ENCODE measurements at places on chromosomes 13 and 19.

GRCh38 chr19:42185277-42185676, 32.2 kb downstream of the DEDD2 start:
- DNase-seq: peak; percentile 31

- no peak for DNase-seq
These were observed 1420.8 kb upstream of the SLC10A2 start for GRCh38 chr13:104487006-104487405.

DNA sequence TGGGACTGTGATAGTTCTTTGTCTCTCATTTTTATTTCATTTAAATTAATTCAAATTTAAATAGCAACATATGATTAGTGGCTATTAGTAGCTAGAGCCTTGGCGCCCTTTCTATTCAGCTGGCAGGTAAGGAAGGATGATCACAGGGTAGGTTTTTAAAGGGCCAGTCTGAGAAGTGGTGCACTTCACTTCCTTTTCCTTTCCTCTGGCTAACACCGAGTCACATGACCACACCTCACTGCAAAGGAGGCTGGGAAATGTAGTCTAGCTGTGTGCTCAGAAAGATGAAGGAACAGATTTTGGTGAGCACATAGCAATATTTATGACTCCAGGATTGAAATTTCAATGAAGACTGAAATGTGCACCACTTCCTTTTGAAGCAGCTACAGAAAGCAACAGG, 128.7 kb downstream of the TSHZ3 start:
- peak; percentile 40 for DNase-seq

- no peak for DNase-seq
These were observed 77.1 kb upstream of the SLC15A1 start for GRCh38 chr13:98829541-98829940.

GRCh38 chr13:112391746-112392145, 15.6 kb downstream of the SPACA7 start:
- DNase-seq: no peak

- no peak for DNase-seq
These were observed 463.3 kb downstream of the ITGBL1 start for GRCh38 chr13:101915755-101916107.

- DNase-seq: no peak
These were observed 29.6 kb downstream of the GJA3 start for GRCh38 chr13:20131057-20131832.

DNA sequence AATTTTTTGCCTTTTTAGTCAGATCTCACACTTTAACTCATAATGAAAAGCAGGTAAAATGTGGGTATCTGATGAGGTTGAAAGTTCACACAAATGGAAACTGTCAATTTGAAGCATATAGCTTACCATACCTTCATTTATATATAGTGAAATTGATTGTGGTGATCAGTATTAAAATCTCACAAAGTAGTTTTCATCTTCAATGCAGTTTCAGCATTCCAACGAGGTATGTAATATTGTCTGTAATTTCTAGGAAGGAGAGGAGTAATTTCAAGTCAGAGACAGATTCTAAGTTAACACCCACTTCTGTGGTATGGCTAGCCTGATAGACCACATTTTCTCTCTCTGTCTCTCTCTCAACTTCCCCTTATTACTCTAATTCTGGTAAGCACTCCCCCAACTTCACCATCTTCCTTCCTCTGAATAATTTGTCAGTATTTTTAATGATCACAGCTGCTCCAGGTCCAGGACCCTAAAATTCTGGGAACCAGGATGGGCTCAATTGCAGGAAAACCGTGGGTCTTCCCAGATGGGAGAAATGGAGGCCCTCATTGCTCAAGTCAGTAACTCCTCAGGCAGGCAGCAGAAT, 455.7 kb downstream of the FGF9 start:
- peak; percentile 11 for DNase-seq

- DNase-seq: no peak
These were observed 193.9 kb upstream of the RNF113B start for GRCh38 chr13:98370806-98371515.

DNA sequence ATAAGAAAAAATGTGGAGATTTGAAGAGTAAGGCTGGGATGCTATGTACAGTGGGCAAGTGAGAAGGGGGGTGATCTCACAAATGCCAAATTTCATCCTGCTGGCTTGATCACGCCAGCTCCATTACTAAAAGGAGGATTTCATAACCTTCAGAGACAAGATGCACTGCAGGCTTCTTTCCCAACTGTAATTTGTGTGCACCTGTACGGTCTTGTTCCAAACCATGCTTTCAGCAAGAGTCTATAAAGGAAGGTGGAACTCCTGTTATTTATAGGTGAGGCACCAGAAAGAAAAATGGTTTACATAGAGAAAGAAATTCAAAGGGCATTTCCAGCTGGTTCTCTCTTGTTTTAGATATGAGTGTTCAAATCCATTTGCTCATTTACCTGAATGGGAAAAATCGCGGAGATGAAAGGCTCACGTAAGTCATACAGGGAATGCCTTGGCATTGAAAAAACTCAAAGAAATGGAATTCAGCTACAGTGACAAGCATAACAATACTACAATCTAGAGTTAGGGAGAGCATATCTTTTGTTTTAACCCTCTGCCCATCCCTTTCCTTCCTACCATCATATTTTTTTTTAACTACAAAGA, 13.3 kb downstream of the EFNB2 start:
- no peak for DNase-seq

DNA sequence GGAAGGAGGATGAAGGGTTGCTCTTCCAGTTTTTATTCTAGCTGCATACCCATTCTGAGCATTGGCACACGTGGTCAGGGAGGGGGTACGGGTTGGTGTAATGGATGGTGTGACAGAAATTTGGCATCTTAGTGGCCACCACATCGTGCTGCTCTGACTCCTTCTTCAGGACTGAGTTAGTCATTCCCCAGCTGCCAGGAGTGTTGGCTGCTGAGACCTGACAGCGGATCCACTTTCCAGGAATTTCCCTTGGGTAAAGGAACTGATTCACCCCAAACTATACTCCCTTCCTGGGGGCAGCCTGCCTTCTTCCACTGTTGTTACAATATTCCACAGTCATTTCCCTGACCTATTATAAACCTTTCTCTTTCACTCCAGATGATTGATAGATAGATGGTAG, 595.5 kb upstream of the KLHL1 start:
- DNase-seq: no peak

GRCh38 chr13:66344805-66345517, 885.2 kb downstream of the PCDH9 start:
- DNase-seq: no peak

GRCh38 chr19:35347171-35347929, at the start of gene FFAR1:
TSS of gene FFAR1 (plus strand) at chr19:35347902. CDS start at chr19:35351552, 3,650 bp downstream.
- peak; percentile 64 for DNase-seq

GRCh38 chr13:89966524-89966923, 1381.0 kb upstream of the MIR17HG start:
- DNase-seq: no peak

GRCh38 chr19:1089891-1090290, 5.3 kb downstream of the POLR2E start:
- DNase-seq: peak; percentile 68

DNA sequence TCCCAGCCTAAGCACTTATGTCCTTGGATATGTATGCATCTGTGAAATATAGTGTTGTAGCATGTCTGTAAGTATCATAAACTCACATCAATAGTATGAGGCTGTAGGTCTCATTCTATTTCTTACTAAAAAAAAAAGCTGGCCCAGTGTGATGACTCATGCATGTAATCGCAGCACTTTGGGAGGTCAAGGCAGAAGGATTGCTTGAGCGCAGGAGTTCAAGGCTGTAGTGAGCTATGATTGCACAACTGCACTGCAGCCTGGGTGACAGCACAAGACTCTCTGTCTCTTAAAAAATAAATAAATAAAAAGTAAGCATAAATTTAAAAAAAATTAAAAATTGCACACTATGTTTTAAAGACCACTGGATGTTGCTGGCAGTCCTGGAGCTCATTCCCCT, 79.1 kb upstream of the SPATA13 start:
- DNase-seq: no peak

GRCh38 chr13:61692691-61693090, 277.0 kb upstream of the PCDH20 start:
- no peak for DNase-seq

- no peak for DNase-seq
These were observed 63.5 kb downstream of the C13orf42 start for GRCh38 chr13:51047434-51048165.

- no peak for DNase-seq
These were observed 70.4 kb upstream of the GPR183 start for GRCh38 chr13:99377641-99378040.

- no peak for DNase-seq
These were observed 753.0 kb upstream of the SGCG start for GRCh38 chr13:22427783-22428182.

GRCh38 chr13:72754111-72754510, 26.4 kb downstream of the BORA start:
- DNase-seq: no peak

DNA sequence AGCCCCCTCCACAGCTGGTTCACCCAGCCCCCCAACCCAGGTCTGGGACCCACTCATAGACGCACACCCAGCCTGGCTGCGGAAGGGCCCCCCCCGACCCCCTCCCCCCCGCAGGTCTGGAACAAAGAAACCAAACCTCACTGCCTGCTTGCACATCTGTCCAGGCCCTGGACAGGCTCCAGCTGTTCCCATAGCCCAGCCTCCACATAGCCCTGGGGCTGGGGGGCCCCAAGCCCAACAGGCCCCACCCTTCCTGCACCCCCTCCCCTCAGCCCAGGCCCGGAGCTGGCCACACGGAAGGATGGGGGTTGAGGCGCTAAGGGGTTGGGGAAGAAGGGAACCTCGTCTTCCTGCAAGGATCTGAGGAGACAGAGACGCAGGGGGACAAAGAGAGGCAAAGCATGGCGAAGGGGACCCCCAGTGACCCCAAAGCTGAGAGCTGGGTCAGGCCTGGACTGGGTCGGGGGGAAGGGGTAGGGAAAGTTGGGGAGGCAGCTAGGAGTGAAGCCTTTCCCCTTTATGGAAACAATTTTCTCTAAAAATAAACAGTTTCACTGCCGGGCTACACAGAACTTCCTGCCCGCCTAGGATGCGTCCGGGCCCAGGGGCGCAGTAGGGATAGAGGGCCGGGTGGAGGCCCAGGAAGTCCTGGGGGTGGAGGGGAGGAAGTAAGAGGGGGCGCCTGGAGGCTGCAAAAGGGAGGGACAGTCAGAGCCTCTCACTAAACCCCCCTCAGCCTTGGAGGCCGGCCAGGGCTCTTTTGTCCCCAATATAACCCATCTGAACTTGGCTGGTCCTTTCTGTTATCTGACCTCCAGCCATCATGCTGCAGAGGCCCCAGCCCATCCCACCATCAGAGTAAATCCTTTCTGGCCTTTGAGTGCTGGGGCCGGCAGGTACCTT, 2.4 kb downstream of the KANK2 start:
- DNase-seq: no peak

DNA sequence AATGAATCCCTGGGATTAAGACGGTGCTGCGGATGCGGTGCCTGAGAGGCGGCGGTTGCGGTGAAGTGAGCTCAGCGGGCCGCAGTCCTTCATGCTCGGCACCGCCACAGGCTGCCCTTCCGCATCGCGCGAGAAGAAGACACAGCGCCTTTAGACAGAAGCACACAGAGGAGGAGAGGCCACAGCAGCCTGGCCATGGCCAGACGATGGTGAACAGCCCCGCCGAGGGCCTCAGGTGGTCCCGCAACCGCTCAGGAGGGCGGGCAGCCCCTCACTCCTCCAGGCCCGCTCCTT, 459.2 kb downstream of the MYO16 start:
- DNase-seq: no peak

- DNase-seq: no peak
These were observed 236.3 kb downstream of the COL4A1 start for GRCh38 chr13:110070511-110071120.

DNA sequence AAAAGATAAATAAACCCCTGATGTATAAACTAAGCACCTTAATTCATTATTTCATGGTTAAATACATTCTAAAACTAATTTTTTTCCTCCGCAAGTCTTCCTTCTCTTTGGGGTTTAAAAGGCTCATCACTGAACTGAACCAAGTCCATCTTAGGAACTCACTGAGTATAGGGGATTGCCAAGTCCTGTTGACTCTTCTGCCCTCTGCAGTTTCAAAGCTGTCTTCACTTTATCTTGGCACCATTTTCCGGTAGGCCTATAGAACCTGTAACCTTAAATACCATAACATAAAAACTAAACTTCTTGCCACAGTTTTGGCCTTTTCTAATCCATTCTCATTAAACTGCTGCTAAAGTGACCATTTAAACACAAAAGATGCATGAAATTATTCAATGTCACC, 66.5 kb upstream of the USPL1 start:
- DNase-seq: peak; percentile 51

GRCh38 chr19:7565332-7565731, 29.8 kb downstream of the PNPLA6 start:
- DNase-seq: no peak

GRCh38 chr13:83940742-83941141, 58.5 kb upstream of the SLITRK1 start:
- DNase-seq: no peak

DNA sequence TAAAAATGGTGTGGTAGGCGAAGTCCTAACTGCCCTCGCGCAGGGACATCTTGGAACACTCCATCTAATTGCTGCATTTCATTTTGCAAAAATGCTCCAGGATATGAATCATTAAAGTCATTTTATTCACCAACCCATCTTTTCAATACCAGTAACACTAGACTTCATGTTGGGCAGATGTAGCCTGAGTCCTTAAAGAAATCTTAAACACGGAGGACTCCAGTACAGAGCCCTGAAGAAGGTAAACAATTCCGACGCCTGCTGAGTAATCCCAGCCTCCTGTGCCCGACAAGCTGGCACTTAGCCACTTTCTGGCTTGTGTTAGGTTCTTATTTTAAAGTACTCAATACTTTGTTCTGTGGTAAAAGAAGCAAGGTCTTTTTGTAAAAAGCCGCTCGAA, 58.0 kb upstream of the IRS2 start:
- no peak for DNase-seq

DNA sequence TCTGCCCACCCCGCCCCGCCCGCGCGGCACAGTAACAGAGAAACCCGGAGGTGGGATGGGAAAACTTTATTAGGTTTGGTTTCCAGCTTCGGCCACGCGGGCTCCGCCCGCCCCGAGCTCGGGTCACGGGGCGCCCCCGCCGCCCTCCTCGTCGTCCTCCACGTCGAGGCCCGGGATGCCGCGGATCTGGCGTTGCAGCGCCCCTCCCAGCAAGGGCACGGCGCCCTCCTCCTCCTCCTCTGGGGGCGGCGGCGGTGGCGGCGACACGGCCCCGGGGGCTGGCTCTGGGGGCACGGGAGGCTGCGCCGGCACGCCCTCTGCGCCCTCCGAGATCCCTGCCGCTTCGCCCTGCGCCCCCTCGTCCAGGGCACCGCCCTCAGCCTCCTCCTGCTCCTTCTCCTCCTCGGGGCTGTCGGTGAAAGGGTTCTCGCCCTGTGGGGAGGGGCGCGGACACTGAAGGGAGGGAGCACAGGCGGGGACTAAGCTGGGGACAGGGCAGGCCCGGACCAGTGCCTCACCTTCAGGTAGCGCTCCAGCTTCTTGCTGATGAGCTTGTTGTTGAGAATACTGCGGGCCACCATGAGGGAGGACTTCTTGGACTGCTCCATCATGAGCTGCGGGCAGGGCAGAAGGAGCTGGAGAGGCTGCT, 536 bp upstream of the AKAP8 start:
- no peak for DNase-seq

DNA sequence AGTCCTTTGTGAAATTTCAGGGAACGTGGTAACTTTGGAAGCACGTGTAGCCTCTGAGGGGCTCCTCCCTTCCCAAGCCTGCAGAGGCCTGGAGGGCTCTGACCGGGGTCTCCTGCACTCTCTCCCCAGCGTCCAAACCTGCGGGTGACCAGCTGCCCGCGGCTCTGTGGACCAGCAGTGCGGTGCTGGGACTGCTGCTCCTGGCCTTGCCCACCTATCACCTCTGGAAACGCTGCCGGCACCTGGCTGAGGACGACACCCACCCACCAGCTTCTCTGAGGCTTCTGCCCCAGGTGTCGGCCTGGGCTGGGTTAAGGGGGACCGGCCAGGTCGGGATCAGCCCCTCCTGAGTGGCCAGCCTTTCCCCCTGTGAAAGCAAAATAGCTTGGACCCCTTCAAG, 2.7 kb upstream of the TPGS1 start:
- DNase-seq: no peak
